ENCODE measurements at places on chromosomes 7 and 10.

GRCh38 chr10:29627201-29628132 is 7.3 kb downstream of the SVIL start:
- no peak for DNase-seq

GRCh38 chr10:131547129-131547799 is 235.7 kb upstream of the TCERG1L start:
- no peak for DNase-seq

- no peak for DNase-seq
Observed at GRCh38 chr7:147298611-147299043, 1182.0 kb downstream of the CNTNAP2 start.

DNA sequence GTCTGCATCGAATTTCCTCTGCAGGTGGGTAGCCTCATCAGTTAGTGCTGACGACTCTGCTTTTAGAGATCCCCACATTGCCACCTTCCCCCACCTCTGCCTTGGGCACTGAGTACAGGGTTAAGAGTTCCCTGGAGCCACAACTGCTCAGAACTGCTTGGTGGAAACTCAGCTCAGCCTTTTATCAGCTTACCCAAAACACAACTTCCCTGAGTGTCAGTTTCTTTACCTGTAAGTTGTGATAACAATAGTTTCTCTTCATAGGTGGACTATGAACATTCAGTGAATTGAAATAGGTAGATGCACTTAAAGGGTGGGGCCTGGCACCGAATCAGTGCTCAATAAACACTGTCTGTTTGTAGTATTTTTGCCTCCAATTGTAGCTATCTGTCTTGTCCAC is 11.3 kb downstream of the ASB13 start:
- no peak for DNase-seq

- no peak for DNase-seq
Observed at GRCh38 chr10:28728366-28728765, 51.0 kb downstream of the BAMBI start.

GRCh38 chr7:41005374-41005901 is 697.5 kb downstream of the INHBA start:
- DNase-seq = no peak

All from activated CD4-positive, CD25-positive, alpha-beta regulatory T cell treated with anti-CD3 and anti-CD28 coated beads, Interleukin-2, amount 50 U/mL, for 72 hours (primary cell).